ENCODE measurements at places on chromosomes 12 and 14.

GRCh38 chr12:19482551-19483109 is 43.3 kb downstream of the AEBP2 start:
- H3K4me1 ChIP-seq = peaks cover 4% of the 10 kb centered on the region
- H3K27me3 ChIP-seq = no peaks in the 10 kb centered on the region

GRCh38 chr12:105352052-105352451 is 21.6 kb downstream of the C12orf75 start:
- DNase-seq = no peak
- H3K27ac ChIP-seq = no peak overlapping the region
- peaks cover 6% of the 10 kb centered on the region for H3K4me1 ChIP-seq
- no peaks in the 10 kb centered on the region for H3K27me3 ChIP-seq
- H3K36me3 ChIP-seq = peaks cover 5% of the 10 kb centered on the region

DNA sequence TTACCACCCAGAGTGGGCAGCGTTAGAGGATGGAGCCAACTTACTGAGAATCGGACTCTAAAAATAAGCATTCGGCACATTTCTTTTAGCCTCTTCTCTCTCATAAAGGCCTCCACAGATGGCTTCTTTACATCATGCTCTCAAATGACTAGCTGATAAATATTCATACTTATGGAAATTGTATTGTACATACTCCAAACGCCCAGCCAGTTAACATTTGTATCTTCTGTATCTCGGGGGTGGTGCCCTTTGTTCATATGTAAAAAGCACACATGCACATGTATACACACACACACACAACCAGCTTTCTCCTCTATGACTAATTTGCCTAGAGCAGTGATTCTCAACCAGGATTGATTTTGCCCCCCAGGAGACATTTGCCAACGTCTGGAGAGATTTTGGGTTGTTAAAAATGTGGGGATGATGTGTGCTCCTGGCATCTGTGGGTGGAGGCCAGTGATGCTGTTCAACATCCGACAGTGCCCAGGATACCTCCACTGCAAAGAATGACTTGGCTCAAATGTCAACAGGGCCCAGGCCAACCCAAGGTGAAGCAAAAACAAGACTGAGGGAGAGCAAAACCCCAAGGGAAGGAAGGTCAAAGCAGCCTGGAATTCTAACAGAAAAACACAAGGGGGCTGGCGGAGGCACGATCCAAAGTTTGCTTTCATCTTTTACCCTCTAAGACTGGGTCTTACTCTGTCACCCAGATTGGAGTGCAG is 15.2 kb upstream of the CDK2AP1 start:
- H3K4me3 ChIP-seq = no peak overlapping the region
- H3K4me1 ChIP-seq = no peaks in the 10 kb centered on the region
- H3K36me3 ChIP-seq = no peaks in the 10 kb centered on the region
- no peak overlapping the region for H3K27ac ChIP-seq
- no peak for DNase-seq

- no peaks in the 10 kb centered on the region for H3K27me3 ChIP-seq
- no peak overlapping the region for H3K4me3 ChIP-seq
- no peak overlapping the region for H3K27ac ChIP-seq
- no peak for DNase-seq
- H3K4me1 ChIP-seq = peaks cover 43% of the 10 kb centered on the region
Measured at GRCh38 chr14:61179796-61180398, 101.2 kb downstream of the TMEM30B start.

DNA sequence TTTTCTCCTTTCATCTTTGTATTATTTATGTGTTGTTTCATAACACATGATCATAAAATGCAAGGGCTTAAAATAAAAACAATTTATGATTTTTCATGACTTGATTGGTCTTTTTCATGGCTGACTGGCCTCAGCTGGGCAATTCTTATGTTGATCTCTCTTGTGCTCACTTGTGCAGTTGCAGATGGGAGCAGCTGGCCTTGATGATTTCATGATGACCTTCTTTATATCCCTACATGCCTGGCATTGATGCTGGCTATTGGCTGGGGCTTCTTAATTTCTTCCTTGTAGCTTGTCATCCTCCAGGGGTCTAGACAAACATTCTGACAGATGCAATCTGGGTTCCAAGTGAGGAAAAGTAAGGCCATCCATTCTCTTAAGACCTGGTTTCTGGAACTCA is 1832.8 kb upstream of the FLRT2 start:
- no peak for DNase-seq
- no peaks in the 10 kb centered on the region for H3K36me3 ChIP-seq
- H3K4me1 ChIP-seq = no peaks in the 10 kb centered on the region

GRCh38 chr12:107320033-107320928 is 226.9 kb upstream of the CRY1 start:
- DNase-seq = peak; percentile 75
- peaks cover 62% of the 10 kb centered on the region for H3K27me3 ChIP-seq
- H3K27ac ChIP-seq = peak overlapping the region; percentile 55
- H3K36me3 ChIP-seq = no peaks in the 10 kb centered on the region
- peak overlapping the region; percentile 95 for H3K4me3 ChIP-seq

DNA sequence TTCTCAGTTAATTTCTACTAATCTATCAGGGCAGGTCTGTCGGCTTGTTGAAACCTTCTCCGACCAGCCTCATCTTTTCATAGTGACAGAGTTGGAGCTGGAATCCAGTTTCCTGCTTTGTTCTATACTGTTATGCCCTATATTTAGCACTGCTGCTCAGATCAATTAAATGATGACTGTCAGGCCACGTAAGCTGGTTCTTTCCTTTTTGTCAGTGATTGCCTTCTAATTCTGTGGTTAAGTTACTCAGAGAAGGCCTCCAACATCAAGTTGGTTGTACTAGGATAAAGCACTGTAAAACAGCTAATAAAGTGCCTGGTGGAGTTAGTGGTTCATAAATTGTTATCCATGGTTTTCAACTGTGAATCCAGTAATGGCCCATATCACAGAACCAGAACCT is 22.6 kb downstream of the DERA start:
- H3K27me3 ChIP-seq = no peaks in the 10 kb centered on the region
- peaks cover 28% of the 10 kb centered on the region for H3K36me3 ChIP-seq
- DNase-seq = no peak
- no peak overlapping the region for H3K4me3 ChIP-seq
- H3K27ac ChIP-seq = no peak overlapping the region

DNA sequence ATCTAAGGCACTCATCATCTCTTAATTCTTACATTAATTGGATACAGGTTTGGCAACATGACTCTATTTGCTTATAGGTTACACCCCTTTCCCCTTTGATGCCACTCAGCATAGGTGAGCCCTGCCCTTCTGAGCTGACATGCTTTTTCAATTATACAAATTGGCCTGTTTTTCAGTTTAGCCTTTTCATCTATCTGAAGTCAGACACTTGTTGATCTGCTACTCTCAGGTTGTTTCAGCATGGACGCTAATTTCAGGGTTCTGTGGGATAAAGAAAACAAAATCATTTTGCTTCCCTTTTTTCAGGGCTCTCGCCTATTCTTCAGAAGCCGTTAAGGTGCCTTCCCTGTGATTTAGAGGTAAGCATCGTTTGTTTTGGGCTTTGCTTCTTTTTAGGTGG is 55.3 kb downstream of the DACT1 start:
- H3K4me1 ChIP-seq = peaks cover 28% of the 10 kb centered on the region
- H3K36me3 ChIP-seq = no peaks in the 10 kb centered on the region
- no peak for DNase-seq
- no peaks in the 10 kb centered on the region for H3K27me3 ChIP-seq
- no peak overlapping the region for H3K27ac ChIP-seq
